ENCODE measurements at places on chromosomes 6 and 20.

GRCh38 chr20:5996765-5997164 is 46.3 kb downstream of the MCM8 start:
- DNase-seq, result no peak

DNA sequence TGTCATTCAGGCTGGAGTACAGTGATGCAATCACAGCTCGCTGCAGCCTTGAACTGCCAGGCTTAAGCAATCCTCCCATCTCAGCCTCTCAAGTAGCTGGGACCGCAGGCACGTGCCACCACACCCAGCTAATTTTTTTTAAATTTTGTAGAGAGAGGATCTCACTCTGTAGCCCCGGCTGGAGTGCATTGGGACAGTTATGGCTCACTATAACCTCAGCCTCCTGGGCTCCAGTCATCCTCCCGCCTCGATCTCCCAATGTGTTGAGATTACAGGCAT is 86.5 kb downstream of the SERAC1 start:
- no peak for DNase-seq

DNA sequence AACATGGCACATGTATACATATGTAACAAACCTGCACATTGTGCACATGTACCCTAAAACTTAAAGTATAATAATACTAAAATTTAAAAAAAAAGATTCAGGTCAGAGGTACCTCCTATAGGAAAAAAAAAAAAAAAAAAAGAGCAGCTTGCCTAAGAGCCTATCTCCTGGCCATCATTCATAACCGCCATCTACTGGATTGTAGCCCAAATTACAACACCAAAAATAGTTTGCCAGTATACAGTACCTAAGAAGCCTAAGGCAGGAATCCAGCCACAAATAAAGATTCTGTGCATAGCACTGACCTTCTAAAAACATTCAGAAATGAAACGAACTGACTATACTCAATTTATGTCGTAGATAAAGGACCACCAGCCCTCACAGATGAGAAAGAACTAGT is 438.4 kb upstream of the ADGRB3 start:
- DNase-seq, result peak; percentile 82

DNA sequence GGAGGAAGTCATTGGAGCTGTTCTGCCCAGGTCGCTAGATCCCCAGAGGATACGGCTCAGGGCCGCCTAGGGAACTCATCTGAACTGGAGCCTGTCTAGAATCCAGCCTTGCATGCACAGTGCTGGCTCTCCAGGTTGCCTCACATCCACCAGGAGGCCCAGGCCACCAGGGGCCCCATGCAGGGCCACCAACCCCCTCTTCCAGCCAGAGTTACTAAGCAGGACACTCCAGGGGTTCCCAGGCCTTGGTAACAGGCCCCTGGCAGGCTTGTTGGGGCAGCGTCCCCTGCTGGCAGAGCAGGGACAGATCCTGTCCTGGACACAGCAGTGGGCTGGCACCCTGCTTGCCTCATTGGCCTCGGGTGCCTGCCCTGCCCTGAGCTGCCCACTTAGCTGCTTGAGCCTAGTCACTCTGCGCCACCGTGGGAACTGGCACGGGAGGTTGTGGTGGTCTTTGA is 35.3 kb downstream of the EFCAB8 start:
- DNase-seq, result peak; percentile 24

- no peak for DNase-seq
These were observed 42.6 kb upstream of the SPDEF start for GRCh38 chr6:34598712-34599111.

GRCh38 chr6:35093118-35093445 is 48.1 kb downstream of the TCP11 start:
- no peak for DNase-seq

DNA sequence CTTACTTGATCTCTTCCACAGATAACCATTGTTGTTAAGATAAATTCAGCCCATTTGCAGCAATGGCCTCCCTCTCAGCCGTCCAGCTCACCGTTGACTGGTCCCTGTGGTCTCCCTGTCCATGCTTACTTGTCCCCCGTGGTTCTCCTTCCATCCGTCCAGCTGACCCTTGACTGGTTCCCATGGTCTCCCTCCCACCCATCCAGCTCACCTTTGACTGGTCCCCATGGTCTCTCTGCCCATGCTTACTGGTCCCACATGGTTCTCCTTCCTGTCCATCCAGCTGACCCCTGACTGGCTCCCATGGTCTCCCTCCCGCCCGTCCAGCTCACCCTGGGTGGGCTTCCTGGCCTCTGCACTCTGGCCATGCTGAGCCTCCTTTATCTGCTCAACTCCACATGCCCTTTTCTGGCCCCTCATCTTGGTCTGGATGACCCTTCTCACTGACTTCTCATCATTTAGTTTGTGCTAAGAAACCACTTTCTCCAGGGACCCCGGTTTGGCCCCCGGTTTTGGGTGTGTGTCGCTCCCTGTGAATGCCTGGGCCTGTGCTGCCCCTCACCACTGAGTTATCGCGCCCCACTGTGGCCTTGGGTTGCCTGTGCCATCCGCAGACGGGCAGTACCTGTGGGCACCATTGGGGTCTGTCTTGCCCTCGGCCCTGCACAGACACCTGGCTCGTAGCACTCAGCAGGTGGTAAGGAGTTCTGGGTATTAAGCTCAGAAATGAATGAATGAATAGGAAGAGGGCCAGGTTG is 146.4 kb downstream of the ERMARD start:
- no peak for DNase-seq

All from OCI-M1 (cell line).